ENCODE measurements at places on chromosomes 5 and 9. TPM values are rescaled to one million over a fixed set of nuclear protein-coding genes. Genes with fewer than 3 reads are reported as not detected.
A peak's percentile ranks its signal among the peaks of the same experiment; 100 is the strongest.

Gene MTRR
- 57.1 TPM for total RNA-seq

GRCh38 chr9:16475996-16476395 lies 394.5 kb downstream of the BNC2 start:
- no peaks in the 10 kb centered on the region for H3K4me1 ChIP-seq
- no peaks in the 10 kb centered on the region for H3K36me3 ChIP-seq
- no peaks in the 10 kb centered on the region for H3K27me3 ChIP-seq
- no peak for DNase-seq
- no peak overlapping the region for H3K4me3 ChIP-seq

GRCh38 chr5:41503860-41504259 lies 6.5 kb downstream of the PLCXD3 start:
- no peak overlapping the region for H3K4me3 ChIP-seq
- H3K36me3 ChIP-seq: no peaks in the 10 kb centered on the region
- H3K4me1 ChIP-seq: no peaks in the 10 kb centered on the region

Gene PCDHGB4
- 2.5 TPM for total RNA-seq

DNA sequence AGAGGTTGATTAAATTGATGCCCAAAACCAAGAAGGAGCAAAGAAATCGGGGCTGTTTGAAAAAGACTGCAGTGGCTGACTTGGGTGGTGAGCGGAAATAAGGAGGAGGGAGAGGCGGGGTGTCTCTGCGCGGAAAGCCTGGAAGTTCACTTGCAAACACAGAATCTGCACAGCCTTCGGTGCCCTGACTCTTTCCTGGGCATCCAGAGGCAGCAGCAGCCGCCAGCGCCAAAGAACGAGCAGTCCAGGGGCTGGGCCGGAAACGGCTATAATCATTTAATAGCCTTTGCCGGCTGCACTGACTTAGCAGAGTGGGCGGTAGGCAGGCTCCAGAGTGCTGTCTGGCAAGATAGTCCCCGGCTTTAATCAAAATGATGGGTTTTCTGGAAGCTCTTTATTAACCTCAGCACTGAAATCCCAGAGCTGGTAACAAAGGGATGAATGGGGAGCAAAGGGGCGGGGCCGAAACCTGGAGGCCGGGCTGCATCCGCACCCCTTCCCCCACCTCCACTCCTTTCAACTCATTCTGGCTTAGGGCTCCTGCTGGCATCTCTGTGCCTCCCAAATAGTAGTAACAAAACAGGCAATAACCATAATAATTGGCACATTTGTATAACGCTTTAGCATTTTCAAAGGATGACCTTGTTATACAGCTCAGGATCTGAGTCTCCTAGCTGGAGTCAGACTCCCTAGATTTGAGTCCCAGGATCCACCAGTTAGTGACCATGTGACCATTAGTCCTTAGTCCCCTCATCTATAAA lies 35.7 kb downstream of the PCDHAC2 start:
- peak overlapping the region; percentile 38 for H3K4me3 ChIP-seq
- DNase-seq: peak; percentile 98
- H3K36me3 ChIP-seq: no peaks in the 10 kb centered on the region
- peak overlapping the region; percentile 91 for H3K27ac ChIP-seq
- no peaks in the 10 kb centered on the region for H3K27me3 ChIP-seq

- no peak overlapping the region for H3K27ac ChIP-seq
- H3K36me3 ChIP-seq: peaks cover 3% of the 10 kb centered on the region
- peaks cover 32% of the 10 kb centered on the region for H3K4me1 ChIP-seq
- no peak overlapping the region for H3K4me3 ChIP-seq
- DNase-seq: no peak
These were observed 29.1 kb upstream of the FREM1 start for GRCh38 chr9:14939378-14939777.

Gene LCN15
- not detected for total RNA-seq

Gene MRPS30
- 63.9 TPM for total RNA-seq

GRCh38 chr5:137856916-137857862 lies 10.5 kb upstream of the MYOT start:
- H3K36me3 ChIP-seq: no peaks in the 10 kb centered on the region
- H3K27me3 ChIP-seq: peaks cover 4% of the 10 kb centered on the region
- no peaks in the 10 kb centered on the region for H3K4me1 ChIP-seq
- no peak overlapping the region for H3K27ac ChIP-seq
- no peak overlapping the region for H3K4me3 ChIP-seq

DNA sequence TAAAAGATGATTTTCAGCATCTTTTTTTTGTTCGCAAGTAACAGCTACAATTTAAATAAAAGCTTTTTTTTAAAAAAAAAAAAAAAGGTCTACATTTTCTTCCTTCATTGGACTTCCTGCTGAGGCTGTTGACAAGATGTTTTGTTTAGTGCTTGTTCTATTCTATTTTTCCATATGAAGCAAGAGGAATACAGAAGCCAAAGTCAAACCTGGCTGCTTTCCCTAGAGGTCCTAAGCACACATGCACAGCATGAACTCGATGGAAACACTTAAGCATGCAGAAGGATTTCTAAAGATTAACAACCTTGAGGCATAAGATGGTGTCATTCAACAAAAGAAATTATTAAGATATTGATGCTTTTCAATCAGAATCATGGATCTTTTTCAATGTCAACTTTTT lies 105.1 kb downstream of the ADCY2 start:
- no peaks in the 10 kb centered on the region for H3K36me3 ChIP-seq
- H3K4me3 ChIP-seq: no peak overlapping the region
- no peaks in the 10 kb centered on the region for H3K4me1 ChIP-seq
- no peaks in the 10 kb centered on the region for H3K27me3 ChIP-seq
- H3K27ac ChIP-seq: no peak overlapping the region
- no peak for DNase-seq

- no peak overlapping the region for H3K27ac ChIP-seq
- DNase-seq: no peak
- no peaks in the 10 kb centered on the region for H3K4me1 ChIP-seq
- H3K36me3 ChIP-seq: no peaks in the 10 kb centered on the region
- no peak overlapping the region for H3K4me3 ChIP-seq
- no peaks in the 10 kb centered on the region for H3K27me3 ChIP-seq
These were observed 122.6 kb downstream of the RASEF start for GRCh38 chr9:82940376-82940775.

Gene OR1J2
- not detected for total RNA-seq

DNA sequence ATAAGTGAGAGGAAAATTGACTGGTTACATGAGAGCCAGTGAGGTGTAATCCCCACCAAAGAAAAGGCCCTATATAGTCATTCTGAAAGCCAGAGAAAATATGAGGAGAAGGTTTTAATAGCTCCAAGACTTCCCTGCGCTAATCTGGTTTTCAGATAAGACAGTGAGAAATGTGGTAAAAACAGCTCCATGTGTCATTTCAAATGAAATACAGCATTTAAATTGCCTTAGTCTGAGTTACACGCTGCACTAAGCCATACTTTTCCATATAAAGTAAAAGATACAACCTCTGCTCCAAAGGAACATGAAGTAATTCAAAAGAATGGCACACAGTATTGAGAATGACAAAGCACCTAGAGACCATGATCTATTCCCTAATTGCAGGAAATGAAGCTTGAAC lies 378.0 kb upstream of the PDE4D start:
- H3K27me3 ChIP-seq: peaks cover 6% of the 10 kb centered on the region
- no peaks in the 10 kb centered on the region for H3K36me3 ChIP-seq
- peak; percentile 58 for DNase-seq
- H3K27ac ChIP-seq: peak overlapping the region; percentile 27
- H3K4me1 ChIP-seq: peaks cover 10% of the 10 kb centered on the region

- no peak overlapping the region for H3K27ac ChIP-seq
- H3K36me3 ChIP-seq: no peaks in the 10 kb centered on the region
- no peaks in the 10 kb centered on the region for H3K27me3 ChIP-seq
- no peak overlapping the region for H3K4me3 ChIP-seq
- no peak for DNase-seq
These were observed 69.1 kb downstream of the FBXW11 start for GRCh38 chr5:171937351-171937750.

DNA sequence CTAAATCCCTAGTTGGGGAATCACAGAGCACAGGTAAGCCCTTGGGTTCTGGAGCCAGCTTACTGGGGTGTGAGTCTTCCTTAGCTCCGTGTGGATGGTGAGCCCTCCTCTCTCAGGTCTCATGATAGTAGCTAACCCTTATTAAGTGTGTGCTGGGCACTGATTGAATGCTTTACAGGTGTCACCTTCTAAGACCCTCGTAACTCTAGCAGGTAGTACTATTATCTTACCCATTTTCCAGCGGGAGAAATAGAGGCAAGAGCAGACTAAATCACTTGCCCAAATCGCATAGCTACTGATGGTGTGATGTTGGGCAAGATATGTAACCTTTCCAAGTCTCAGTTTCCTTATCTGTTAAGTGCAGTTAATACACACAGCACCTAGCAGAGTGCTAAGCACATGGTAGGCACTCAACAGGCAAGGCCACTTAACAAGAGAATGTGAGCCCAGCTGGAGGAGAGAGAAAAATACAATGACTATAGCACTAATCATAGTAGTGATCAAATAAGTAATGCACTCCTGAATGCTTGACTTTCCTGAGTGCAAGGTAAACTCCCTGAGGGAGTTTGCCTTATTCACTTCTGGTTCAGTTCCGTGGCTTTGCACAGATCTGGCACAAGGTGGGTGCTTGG lies at the start of gene DCANP1:
Gene DCANP1 (minus strand): TSS at position 51 of the 632 bp plus-strand sequence. CDS start 240 bp downstream, outside the sequence.
- H3K36me3 ChIP-seq: no peaks in the 10 kb centered on the region
- no peaks in the 10 kb centered on the region for H3K4me1 ChIP-seq
- H3K27ac ChIP-seq: no peak within 1 kb of the TSS
- DNase-seq: no peak

Gene FANCG
- 104 TPM for total RNA-seq

DNA sequence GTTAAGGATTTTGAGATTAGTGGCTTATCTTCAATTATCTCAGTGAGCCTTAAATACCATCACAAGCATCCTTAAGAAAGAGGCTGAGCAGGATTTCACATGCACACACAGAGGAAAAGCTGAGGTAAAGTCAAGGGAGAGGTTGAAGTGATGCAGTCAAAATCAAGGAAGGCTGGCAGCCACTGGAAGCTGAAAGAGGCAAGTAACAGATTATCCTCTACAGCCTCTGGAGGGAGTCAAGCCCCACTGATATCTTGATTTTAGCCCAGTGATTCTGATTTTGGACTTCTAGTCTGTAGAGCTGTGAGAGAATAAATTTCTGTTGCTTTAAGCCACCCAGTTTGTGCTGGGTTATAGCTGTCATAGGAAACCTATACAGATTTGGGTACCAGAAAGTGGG lies 80.1 kb downstream of the ANKRD31 start:
- no peaks in the 10 kb centered on the region for H3K36me3 ChIP-seq
- no peak overlapping the region for H3K4me3 ChIP-seq
- DNase-seq: peak; percentile 21
- no peaks in the 10 kb centered on the region for H3K4me1 ChIP-seq

- H3K27ac ChIP-seq: no peak overlapping the region
- DNase-seq: no peak
- no peaks in the 10 kb centered on the region for H3K4me1 ChIP-seq
- H3K27me3 ChIP-seq: no peaks in the 10 kb centered on the region
- no peak overlapping the region for H3K4me3 ChIP-seq
These were observed 35.2 kb downstream of the MARCHF11 start for GRCh38 chr5:16144416-16144815.

- no peak overlapping the region for H3K4me3 ChIP-seq
- no peaks in the 10 kb centered on the region for H3K27me3 ChIP-seq
- no peak overlapping the region for H3K27ac ChIP-seq
- H3K36me3 ChIP-seq: no peaks in the 10 kb centered on the region
These were observed 128.3 kb downstream of the SLF1 start for GRCh38 chr5:94746731-94747124.

DNA sequence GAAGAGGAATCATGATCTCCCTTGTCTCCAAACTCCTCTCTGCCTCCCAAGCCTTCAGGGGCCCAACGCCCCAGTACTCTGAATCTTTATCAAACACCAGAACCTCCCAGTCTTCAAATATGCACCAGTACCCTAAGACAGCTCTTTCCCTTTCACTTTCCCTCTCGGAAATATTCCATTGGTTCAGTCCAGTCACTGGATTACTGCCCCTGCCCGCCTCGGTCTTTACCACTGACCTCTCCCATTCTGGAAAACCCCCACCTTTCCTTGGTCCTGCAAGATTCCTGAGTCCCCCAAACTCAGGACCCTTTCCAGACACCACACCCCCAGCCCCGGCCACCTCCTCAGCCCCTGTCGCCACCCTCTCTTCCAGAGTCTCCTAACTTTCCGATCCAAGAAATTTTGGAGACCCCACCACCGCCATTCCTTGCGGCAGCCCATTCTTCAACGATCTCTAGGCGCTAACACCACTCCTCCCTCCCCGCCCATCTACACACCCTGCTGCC lies 674 bp downstream of the C5orf15 start:
- peaks cover 10% of the 10 kb centered on the region for H3K36me3 ChIP-seq
- peak; percentile 15 for DNase-seq
- peaks cover 11% of the 10 kb centered on the region for H3K4me1 ChIP-seq
- H3K27ac ChIP-seq: peak overlapping the region; percentile 92

DNA sequence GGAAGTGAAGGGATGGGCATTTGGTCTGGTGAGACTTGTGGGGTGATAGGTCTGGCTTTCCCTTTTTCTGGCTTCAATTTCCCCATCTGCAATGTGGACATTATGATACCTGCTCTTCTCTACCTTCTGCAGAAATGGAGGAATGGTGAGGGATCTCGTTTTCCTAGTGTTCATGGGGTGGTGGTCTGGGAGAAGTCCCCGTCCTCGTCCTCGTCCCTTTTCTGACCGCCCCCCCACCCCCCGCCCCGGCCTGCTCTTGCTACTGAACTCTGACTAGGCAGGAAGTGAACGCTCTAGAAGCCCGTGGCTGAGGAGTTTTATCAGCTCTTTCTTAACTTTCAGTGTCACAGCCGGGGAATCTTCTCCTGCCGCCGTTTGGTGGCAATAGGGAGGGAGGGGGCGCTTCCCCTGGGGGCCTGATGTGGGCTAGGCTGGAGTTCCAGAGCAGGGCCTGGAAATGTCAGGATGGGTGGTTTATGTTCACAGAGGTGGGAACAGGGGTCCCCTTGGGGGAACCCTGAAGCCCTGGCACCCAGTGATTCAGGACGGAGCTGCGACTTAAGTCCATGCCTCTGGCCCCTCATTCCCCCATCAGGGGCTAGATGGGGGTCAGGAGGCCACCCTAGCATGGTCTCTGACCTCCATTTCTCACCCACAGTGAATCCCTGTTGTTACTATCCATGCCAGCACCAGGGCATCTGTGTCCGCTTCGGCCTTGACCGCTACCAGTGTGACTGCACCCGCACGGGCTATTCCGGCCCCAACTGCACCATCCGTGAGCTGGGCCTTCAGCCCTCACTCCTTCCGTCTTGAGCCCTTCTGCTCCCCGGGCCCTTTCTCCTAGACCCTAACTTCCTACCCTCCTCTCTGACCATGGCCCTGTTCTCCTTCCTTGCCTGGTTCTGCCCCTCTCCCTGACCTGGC lies 6.7 kb downstream of the PTGS1 start:
- no peak overlapping the region for H3K4me3 ChIP-seq
- H3K27me3 ChIP-seq: peaks cover 3% of the 10 kb centered on the region
- H3K4me1 ChIP-seq: no peaks in the 10 kb centered on the region
- DNase-seq: no peak
- no peaks in the 10 kb centered on the region for H3K36me3 ChIP-seq

DNA sequence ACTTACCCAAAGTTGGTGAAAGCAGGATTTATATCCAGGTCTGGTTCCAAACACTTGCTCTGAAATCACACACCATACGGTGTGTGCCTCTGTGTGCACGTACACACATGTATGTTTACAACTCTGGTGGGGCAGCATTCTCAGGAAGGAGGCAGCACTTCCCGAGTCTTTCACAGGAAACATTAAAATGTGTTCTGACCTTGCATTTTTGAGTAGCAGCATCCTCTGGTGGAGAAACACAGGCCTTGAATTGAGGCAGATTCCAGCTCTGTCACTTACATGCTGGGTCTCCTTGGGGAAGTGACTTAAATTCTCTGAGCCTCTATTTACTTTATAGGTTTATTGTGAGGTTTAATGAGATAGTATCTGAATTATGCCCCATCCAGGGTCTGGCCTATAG lies 126.4 kb downstream of the RGS3 start:
- no peak overlapping the region for H3K4me3 ChIP-seq
- no peaks in the 10 kb centered on the region for H3K36me3 ChIP-seq
- peaks cover 13% of the 10 kb centered on the region for H3K4me1 ChIP-seq
- H3K27ac ChIP-seq: no peak overlapping the region

All from A673 (cell line).